ENCODE measurements at places on chromosomes 4 and X. TPM values are rescaled to one million over a fixed set of nuclear protein-coding genes. Genes with fewer than 3 reads are reported as not detected.

DNA sequence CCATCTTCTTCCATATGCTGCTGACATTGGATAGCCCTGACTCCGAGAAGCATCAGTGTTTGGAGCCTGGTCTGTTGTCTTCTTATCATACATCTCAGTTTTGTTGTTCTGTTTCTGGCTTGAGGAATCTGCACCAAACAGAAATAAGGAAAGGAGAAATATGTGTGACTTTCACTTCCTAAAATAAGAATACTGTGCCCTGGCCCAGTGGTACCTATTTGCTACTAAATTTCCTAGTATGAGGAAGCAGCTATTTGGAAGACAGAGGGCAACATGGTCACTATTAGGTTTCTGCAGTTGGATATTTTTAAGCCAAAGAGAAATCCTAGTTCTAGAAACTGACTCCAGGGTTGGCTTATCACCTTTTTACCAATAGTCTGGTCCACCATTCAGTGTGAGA lies 16.8 kb downstream of the CT47C1 start:
- DNase-seq, result no peak

DNA sequence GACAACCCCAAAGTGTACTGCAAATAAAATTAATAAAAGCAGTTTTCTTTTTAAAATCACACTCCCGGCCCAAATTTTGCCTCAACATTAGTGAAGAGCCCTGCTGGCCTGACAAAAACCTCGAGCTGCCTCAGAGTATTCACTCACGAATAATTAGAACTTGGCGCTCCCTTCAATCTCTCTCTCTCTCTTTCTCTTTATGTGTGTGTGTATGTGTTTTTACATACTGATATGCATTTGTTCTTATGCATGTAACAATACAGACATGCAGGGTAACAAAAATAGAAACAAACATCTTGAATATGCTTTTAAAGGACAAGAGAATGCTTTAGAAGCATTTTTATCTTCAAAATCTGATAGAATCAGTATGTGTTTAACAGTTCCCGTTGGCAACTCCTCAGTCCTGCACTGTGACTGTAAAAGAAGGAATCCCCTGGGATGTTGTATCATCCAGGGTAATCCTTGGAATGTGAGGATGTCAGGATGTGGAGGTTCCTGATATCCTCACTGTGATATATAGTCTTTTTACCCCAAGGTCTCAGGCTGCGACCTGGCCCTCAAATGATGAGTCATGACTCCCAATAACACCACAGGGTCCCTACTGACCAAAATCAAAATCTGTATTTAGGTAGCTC lies 53.0 kb downstream of the PTCHD1 start:
- DNase-seq, result no peak

GRCh38 chr4:145583191-145584055 lies 35.8 kb upstream of the MMAA start:
- DNase-seq, result peak; percentile 3

The CENPE gene
- 10.1 TPM for polyA plus RNA-seq
